ENCODE measurements at places on chromosomes 2 and 18.

- DNase-seq, result no peak
These were observed 59.9 kb downstream of the USP37 start for GRCh38 chr2:218508299-218508698.

GRCh38 chr2:143649226-143649740, 520.1 kb downstream of the ARHGAP15 start:
- no peak for DNase-seq

DNA sequence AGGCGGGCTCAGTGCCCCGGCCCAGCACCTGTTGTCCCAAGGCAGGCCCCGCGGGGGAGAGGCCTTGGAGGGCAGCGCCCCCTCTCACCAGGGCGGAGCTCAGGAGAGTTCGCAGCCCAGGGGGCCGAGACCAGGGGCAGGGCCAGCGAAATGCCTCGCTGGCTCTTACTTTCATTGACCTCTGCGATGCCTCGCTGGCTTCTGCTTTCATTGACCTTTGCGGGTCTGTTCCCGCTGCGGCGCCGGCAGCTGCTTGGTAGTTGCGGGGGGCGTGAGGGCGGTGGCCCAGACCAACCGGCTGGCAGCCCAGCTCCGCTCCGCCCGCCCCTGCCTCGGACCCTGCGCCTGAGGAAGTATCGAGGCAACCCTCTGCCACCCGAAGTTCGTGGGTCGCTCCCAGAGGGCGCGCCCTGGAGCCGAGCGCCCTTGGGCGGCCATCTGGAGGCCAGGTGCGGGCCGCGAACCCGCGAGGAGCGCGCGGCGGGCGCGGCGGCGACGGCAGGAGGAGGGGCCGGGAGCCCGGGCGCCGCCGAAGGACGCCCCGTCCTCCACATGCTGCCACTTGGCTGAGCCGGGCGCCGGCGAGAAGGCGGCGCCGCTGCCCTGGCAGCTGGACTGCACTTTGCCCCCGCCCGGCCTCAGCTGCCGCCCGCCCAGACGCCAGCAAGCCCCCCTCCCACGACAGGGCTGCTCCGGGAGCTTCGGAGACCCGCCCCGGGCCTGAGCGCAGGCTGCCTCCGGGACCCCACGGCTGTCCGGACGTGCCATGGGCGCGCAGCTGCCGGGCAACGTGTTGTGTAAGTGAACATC, 118.0 kb upstream of the MSTN start:
- peak; percentile 17 for DNase-seq

- DNase-seq, result no peak
These were observed 42.8 kb downstream of the STK25 start for GRCh38 chr2:241465543-241465942.

DNA sequence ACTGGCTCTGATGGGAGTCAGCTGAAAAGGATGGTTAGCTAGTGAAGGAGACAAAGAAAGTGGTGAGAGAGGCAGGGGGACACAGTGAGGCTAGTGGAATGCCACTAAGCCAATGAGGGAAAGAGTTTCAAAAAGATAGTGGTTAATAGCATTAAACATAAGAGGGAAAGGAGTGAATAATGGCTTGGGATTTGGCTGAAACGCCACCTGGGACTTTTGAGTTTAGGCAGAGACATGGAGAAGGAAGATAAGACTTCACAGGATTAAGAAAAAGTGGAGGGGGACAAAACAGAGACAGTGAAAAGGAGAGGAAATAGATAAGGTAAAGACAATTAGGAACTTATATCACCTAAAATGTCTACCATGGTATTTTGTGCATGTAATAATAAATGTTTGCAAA, 6.9 kb downstream of the CD28 start:
- DNase-seq, result no peak

All from NCI-H748 treated with DMSO at 0.1 percent for 48 hours (cell line).